ENCODE measurements at places on chromosomes 5 and 9.

DNA sequence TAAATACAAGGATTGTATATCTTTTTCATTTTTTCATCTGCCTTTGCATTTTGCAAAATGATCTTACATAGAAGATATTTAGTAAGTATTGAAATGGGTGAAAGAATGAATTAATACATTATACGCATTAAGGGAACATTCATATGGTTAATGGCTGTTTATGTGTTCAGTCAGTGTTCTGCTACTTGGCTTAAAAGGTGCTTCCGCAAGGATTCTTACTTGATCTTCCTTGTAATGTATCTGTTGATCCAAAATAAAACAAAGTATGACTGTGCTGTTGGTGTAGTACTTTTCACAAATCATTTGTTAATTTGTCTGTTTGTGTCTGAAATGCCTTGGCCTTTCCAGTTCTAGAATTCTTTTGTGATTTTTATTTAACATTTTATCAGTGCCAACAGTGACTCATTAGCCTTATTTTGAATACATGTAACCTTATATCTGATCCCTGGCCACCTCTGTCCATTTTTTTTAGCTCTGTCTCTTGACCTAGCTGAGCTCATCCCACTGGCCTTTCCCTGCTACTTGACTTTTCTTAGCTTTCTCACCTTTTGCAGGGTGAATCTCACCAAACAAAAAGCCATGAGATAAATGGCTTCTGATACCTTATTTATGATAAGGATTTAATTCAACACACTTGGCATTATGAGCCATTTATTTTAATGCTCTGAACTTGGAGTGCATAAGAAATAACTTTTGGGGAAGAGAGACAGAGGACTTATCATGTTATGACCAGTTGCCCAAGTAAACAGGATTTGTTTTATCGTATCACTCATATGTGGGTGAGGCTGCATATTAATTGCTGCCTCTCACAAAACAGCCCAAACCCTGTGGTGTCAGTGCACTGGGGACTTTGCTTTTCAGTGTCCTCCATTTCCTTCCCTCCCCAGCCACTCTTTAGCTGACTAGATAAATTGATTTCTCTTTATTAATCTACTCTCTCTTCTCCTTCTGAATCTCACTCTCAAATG is 340.3 kb downstream of the KDM4C start:
- DNase-seq: no peak

DNA sequence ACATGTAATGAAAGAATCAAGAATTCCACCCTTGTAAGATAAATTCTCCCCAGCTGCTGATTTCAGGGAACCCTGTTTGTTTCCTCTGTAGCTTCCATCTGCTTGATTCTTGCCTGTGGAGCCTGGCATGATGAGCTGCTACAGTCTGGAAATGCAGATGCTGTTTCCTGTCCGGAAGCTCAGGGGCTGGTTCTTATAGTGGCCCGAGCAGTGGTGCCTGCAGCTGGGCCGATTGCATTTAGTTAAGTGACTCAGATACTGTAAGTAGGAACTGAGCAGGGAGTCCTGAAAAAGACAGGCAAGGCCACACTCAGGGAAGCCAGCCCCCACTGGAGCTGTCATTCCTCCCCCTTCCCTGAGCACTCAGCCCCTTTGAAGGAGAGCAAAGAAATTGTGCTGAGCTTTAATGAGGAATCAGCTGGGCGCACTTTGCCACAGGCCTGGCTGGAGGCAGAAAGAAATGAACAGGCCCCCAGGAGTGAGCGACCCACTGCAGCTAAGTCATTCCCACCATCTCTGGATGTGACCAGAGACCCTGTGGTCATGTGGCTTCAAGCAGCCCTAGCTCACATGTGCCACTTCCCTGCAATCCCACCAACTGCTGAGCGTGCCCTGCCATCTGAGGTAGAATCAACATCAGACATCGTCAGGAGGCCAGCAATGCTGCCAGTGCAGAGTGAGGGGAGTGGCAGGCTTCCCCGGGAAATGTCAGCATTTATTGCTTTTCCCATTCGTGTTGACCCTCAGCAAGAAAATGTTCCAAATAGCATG is 206.0 kb upstream of the WWC1 start:
- no peak for DNase-seq

DNA sequence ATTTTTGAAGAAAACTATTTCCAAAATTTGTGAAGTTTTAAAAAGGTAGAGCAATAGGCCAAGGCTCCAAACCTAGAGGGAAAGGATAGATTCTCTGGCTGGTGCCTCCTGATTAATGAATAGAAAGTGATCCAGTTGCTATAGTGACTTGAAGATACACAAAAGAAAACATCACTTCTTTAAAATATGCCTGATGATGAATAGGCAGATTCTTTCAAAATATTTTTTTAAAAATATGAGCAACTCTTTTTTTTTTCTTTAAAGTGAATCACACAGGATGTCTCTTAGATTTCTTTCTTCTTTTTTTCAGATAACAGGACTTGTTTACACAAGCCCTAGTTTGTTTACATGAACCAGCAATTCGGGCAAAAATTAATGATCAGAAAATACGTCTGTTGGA is 124.4 kb downstream of the RFK start:
- DNase-seq: no peak

DNA sequence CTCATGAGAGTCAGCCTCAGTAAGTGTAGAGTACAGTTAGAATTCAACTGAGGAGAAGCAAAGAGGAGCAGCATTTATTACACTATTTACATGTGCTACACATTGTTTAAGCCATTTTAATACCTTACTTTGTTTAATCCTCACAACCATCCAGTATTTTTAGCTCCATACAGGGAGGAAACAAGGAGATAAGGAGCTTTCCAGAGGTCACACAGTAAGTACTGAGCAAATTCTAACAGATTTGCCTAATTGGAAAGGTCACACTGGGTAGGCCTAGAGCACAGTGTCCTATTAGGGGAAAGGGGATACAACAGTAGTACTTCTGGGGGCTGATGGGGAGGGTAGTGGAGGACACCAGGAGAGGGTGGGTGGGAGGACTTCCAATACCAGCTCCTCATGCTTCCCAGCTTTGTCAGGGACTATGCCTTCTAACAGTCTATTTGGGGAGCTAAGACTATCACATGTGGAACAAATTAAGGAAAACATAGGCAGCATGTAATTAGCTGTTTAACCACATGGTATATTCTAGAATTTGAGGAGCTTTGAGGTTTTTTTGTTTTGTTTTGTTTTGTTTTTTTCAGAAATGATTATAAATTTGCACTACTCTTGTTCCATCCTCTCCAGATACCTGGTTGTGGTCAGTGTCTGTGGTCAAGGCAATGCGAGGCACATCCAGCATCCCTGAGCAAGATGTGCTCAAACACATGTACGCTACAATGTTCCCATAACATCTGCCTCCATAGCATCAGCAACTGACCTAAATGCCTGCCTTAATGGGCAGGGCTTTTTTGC is 96.0 kb upstream of the SLC12A2 start:
- DNase-seq: no peak

- DNase-seq: no peak
Observed at GRCh38 chr9:135344915-135345500, 134.6 kb upstream of the PPP1R26 start.

DNA sequence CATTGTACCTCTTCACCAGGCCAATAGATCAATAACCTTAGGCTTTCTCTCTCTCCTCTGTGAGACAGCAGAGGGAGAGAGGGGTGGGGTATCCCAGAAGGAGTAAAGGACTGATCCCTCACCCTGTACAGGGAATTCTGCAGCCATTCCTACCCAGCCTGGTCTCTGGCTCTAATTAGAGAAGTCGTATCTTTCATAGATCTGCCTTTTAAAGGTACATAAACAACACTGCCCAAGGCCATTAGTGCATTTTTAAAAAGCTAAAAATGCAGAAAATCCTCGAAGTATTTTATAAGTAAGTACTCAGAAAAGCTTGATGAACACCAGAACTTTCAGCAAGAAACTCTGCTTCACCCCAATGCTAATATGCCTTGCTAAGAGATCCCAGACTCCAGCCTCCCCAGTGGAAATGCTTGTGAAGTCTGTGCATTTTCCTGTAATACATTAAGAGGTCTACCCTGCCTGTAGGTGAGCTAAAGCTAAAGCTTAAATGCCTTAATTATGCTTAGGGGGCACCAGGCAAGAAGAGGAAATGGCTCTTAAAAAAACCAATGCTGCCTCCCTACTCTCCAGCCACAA is 200.0 kb upstream of the ANKRD55 start:
- DNase-seq: no peak

DNA sequence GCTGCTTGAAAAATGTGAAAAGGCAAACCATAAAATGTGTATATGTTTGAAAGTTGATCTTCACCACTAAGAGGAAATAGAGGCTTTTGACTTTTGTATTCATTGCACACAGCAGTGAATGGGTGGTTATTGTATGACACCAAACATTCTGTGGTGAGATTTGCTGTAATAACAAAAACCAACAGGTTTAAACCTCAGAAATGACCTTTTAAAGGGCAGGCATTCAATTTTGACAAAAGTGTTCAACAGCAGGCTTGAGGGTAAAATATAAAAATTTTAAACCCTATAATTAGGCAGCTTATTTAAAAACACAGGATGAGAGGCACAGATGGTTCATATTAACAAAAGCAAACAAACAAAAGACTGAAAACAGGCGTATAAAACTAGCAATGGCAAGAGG is 128.1 kb upstream of the NUDT12 start:
- DNase-seq: no peak

GRCh38 chr5:175508896-175509295 is 30.5 kb downstream of the SFXN1 start:
- DNase-seq: no peak

DNA sequence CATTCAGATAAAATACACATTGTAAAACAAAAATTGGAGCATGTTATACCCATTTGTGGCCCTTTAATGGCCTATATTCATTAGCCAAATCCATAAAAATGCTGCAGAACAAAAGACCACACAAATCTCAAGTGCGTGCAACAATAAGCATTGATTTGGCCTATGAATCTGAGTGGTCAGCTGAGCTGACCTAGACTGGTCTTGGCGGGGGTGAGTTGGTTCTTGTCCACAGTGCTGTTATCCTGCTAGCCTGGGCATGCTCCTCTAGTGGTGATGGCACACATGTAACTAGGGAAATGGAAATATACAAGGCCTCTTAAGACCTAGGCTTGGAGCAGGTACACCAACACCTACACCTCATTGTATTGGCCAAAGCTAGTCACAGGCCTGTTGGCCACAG is 122.2 kb upstream of the TBCA start:
- DNase-seq: no peak

DNA sequence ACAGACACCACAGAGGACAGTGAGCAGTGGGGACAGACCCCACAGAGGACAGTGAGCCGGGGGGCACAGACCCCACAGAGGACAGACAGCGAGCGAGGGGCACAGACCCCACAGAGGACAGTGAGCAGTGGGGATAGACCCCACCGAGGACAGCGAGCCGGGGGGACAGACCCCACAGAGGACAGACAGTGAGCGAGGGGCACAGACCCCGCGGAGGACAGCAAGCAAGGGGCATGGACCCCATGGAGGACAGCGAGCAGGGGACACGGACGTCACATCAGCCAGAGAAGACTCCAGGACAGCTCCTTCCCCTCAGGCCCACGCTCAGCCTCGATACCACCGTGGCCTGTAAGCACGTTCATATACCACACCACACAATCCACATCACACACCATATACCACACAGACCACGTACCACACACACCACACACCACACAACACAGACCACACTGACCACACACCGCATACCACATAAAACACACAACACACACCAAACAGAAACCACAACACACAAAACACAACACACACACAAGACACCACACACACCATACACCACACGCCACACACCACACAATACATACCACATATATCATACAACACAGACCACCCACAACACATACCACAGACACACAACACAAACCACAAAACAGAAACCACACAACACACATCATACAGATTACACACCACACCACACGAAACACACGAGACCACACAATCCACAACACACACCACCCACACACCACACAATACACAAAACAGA is 5.2 kb upstream of the ZDHHC11 start:
- no peak for DNase-seq

- DNase-seq: no peak
Observed at GRCh38 chr5:72065751-72066255, 41.5 kb upstream of the MAP1B start.

DNA sequence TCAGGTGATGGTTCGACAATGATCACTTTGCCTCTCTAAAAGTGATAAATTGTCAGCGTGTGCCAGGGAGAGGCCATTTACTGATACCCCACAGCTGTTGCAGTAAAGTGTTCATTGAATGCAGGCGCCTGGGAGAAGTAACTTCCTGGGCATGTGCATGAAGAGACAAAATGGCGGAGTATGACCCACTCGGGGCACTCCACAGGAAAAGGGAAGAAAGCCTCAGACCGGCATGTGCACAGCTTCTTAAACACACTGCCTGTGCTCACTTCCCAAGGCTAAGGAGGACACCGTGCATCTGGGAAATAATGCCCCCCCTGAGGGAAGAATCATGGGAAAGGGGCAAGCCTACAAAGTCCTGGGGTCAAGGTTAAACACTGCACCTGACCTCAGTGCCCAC is 329.5 kb downstream of the ICE1 start:
- DNase-seq: no peak

- no peak for DNase-seq
Observed at GRCh38 chr9:125505988-125506438, 201.0 kb downstream of the MAPKAP1 start.

DNA sequence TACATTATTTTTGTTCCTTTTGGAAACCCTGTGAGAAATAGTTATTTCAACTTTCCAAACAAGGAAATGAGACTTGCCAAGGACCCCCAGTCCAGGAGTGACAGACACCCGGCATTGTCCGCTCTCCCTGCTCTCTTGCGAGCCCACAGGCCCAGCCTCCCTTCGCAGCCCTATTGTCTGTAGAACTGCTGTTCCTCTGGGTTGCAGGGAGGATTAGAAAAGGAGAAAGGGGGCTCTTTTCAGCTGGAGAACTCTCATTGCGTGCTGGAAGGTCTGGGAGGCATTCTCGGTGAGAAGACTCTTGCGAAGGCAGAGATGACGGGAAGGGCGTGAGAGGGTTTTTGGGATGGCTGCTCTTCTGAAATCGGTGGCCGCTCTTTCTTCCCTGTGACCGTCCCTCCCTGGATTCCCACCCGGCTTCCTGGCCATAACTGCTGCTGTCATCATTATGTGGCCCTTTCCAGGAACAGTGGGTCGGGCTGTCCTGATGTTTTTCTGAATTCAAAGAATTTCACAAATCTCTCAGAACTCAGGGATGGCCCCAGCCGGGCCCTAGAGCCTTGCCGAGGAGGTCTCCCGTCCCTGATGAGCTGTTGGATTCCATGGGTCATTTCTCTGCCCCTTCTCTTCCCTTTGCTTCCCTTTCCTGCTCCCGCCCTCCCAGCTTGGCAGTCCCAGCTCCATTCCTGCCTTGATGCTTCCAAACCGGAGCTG is 29.8 kb downstream of the STC2 start:
- DNase-seq: no peak

DNA sequence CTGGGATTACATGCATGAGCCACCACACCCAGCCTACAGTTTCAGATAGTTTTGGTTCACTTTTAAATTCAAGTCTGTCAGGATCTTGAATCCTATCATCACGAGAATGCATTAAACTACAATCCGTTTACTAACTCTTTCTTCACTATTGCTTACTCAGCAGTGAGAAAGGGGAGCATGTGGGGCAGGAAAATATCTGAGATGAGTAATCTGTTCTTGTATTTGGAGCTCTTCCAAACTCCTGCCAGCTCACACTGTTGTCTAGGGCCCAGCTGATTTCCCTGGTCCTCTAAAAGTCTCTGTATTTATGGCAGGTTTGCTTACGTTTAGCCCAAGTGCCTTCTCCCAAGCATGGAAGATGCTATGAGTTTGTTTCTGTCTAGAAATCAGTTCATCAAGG is 152.2 kb downstream of the FGF18 start:
- DNase-seq: no peak
